Activated gamma-delta T cell treated with anti-CD3 and anti-CD28 coated beads, Interleukin-2, amount 50 U/mL, for 16 hours (primary cell): ENCODE measurements at places on chromosomes 6 and 20.

GRCh38 chr20:45497971-45498494 is 17.4 kb downstream of the SPINT3 start:
- DNase-seq = no peak

GRCh38 chr6:158938220-158938619 is 61.8 kb downstream of the RSPH3 start:
- no peak for DNase-seq

GRCh38 chr6:147195510-147195909 is 8.7 kb upstream of the STXBP5 start:
- no peak for DNase-seq

DNA sequence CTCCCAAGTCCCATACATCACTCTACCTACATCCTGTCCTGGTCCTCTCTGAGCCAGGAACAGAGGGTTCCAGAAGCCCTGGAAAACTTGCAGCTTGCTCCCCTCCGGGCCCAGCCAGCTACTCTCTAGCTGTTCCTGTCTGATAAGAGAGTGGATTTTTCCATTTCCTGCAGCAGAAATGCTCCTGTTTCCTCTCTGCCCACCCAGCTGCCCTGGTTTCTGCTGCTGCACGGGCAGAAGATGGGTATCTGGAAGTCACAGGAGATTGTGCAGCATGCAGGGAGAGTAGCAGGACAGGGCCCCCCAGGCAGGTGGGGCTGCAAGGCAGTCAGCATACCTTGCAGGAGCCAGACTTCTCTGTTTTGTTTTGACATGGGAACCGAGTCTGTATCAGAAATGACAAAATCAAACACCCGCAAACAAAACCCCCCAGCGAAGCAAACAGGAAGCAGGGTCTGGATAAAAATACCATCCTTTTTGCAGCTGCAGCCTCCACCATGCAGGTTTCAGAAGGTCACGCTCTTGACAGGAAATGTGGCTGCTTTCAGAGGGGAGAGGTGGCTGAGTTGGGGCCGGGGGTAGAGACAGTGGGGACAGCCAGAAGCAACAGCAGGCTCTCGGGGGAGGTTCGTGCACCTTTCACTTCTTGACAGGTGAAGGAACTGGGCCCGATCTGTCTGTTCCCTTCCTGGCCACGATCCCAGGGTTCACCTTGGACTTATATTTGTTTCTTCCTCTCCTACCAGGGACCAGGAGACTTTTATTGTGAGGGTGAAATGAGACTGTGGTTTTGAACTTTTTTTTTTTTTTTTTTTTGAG is 50.8 kb upstream of the FAM83D start:
- DNase-seq = peak; percentile 56

GRCh38 chr20:56285496-56285895 is 37.0 kb downstream of the MC3R start:
- no peak for DNase-seq

DNA sequence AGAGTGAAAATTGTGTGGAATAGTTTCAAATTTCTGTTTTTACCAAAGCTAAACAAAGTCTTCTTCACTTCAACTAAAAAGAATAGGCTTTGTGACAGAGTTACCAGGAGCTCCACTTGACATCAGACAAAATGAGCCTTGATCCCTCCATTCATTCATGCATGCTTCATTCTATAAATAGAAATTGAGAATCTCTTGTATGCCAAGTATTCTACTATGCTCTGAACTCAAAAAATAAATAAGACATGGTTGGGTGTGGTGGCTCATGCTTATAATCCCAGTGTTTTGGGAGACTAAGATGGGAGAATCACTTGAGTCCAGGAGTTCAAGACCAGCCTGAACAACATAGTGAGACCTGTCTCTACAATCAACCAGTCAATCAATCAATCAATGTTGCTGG is 236.6 kb upstream of the FAM83B start:
- no peak for DNase-seq

DNA sequence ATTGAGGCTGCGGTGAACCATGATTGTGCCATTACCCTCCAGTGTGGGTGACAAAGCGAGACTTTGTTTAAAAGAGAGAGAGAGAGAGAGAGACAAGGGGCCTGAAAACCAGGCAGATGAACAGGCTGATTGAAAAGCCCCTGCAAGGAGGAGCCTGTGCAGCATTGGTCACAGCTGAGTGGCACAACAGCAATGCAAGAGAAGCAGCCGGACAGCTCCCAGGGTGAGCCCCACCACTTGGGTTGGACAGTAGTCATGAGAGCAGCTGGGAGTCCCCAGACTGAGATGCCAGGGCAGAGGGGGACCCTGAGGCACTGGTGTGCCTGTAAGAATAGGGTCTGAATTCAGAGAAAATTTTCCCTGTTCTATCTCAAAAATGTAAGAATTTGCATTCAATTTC is 10.2 kb downstream of the DNPH1 start:
- no peak for DNase-seq

DNA sequence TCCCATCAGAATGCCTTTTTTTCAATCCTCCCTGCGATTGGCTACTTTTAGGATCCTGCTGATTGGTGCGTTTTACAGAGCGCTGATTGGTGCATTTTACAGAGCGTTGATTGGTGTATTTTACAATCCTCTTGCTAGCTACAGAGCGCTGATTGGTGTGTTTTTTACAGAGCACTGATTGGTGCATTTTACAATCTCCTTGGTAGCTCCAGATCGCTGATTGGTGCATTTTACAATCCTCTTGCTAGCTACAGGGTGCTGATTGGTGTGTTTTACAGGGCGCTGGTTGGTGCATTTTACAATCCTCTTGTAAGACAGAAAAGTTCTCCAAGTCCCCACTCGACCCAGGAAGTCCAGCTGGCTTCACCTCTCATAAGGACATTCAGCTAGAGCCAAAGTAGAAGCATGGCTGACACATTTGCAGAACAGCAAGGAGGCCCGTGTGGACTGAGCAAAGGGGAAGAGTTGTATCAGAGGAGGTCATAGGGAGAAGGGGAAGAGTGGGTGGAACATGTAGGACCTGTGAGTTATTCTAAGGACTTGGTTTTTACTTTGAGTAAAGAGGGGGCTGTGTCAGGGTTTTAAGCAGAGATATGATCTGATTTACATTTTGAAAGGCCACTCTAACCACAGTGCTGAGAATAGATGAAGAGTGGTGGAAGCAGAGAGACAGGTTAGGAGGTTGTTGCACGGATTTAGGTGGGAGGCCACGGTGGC is 2.6 kb downstream of the ALDH5A1 start:
- DNase-seq = no peak

GRCh38 chr20:57440678-57441509 is 49.7 kb downstream of the RBM38 start:
- no peak for DNase-seq
